ENCODE measurements at places on chromosomes 4 and X.

DNA sequence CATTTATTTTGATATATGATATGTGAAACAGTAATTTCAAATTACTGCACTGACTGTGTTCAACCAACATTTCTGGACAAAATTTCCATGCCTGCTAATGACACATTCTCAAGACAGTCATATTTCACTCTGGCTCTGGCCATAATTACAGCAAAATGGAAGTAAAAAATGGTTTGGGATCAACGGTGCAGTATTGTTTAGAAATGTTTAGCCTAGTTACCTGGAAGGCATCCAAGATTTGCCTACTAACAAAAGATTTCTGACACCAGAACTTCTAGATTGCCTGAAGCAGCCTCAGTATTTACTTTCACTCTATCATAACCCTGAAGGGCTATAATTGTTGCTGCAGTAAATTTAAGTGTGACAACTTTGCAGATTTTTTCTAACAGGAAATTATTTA, 416.3 kb downstream of the PCDH10 start:
- DNase-seq = no peak

DNA sequence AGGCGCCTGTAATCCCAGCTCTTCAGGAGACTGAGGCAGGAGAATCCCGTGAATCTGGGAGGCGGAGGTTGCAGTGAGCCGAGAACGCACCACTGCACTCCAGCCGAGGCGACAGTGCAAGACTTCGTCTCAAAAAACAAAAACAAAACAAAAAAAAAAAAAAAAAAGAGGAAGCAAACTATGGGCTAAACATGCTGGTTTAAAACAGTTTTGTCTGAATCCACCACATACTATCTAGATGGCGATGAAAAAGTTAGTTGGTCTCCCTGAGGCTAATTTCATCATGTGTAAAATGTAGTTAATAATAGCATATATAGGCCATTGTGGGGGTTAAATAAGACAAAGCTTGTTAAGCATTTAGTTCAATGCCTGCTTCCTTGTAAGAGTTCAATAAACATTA, 451.1 kb downstream of the RPA4 start:
- DNase-seq = no peak

GRCh38 chrX:118857006-118857405, 33.4 kb downstream of the ZCCHC12 start:
- DNase-seq = no peak

DNA sequence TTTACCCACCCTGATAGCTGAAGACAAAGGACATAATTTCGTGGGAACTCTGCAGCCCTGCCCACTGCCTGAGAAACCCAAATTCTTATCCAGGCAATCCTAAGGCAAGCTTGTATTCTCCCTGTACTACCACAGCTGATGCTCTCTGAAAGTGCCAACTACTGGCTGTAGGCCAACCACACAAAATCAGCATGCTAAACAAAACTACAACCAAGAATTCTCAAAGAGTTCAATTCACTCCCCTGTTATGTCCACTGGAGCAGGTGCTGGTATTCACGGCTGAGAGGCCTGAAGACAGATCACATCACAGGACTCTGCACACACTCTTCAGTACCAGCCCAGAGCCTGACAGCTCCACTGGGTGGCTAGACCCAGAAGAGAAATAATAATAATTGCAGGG, 375.9 kb upstream of the NDST4 start:
- DNase-seq = no peak

GRCh38 chr4:113555868-113556267, 205.7 kb downstream of the CAMK2D start:
- no peak for DNase-seq

DNA sequence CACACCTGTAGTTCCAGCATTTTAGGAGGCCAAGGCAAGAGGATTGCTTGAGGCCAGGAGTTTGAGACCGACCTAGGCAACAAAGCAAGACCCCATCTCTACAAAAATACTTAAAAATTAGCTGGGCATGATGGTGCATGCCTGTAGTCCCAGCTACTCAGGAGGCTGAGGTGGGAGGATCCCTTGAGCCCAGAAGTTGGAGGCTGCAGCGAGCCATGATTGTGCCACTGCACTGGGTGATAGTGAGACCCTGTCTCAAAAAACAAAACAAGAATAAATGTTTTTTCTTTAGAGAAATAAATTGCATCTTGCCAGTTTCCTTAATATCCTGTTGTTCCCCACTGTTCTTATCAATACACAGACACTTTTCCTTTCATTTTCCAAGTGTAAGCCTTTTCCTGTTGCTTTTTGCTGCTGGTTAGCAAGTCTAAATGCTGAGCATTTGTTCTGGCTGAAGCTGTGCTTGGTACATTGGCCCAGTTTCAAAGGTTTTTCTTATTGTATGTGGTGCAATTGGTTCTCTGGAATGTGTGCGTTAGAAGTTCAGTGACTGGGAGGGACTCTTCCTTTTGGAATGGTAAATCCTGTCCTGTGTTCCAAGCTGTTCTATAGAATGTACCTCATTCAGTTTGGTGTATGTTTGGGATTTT, 98.2 kb downstream of the AFF1 start:
- no peak for DNase-seq

- no peak for DNase-seq
Observed at GRCh38 chr4:10053635-10054453, 32.5 kb upstream of the SLC2A9 start.

DNA sequence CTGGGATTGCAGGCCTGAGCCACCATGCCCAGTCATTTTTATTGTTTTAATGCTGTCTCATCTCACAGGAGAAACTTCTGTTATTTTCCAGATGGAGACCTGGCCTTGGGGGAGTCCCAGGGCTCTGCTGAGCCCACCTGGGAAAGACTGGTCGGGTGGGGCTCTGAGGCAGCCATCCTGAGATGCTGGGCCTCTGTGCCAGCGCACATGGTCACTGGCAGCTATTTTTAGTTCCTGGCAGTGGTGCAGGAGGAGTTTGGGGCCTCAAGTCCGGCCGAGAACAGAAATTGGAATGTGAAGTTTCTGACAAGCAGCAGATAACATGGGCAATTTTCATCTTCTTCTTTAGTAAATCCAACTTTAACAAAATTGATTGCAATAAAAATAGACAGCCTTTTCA, 44.5 kb downstream of the SORCS2 start:
- no peak for DNase-seq
